CD4-positive, alpha-beta memory T cell (primary cell): ENCODE measurements at places on chromosomes 2 and 18. TPM values are rescaled to one million over a fixed set of nuclear protein-coding genes. Genes with fewer than 3 reads are reported as not detected.

PIEZO2 gene
- not detected for total RNA-seq

DNA sequence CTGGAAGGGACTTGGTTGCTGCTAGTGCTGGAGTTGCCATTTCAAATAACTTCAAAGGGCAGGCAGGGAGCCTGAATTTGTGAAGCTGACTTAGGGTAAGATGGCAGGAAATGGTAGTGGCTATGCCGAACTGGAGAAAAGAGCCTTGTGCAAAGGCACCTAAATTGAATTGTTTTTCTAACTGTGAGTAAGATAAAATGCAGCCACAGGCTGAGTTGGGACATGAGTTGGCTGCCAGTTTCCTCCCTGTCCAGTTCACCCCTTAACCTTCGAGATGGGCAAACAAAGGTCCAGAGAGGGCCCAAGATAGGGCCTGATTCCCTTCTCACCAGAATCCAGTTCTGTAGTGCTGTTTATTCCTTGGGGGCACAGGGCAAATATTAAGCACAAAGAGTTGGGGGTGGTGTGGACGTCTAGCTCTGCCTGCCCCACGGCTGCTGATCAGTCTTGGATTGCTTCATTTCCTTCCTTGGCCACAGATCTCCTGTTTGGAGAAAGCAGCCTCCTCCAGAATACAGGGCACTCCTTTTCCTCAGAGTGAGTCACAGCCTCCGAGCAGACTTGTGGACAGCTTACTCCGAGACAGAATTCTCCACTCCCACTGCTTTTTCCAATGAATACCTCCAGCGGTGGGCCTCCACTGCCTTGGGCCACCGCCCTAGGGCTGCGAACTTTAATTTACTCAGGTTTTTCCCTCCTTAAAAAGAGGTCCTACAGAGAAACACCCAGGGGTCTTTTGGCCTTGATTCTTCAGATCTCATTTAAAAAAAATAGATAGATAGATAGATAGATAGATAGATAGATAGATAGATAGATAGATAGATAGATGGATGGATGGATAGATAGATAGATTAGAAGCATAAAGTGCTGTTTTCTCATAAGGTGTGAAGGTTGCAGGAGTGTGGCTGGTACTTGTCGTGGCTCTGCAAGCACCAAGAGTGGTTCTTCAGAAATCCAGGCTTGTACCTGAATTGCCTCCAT lies 18.4 kb upstream of the SLC20A1 start:
- no peak for DNase-seq

RAMP1 gene
- not detected for total RNA-seq

DNA sequence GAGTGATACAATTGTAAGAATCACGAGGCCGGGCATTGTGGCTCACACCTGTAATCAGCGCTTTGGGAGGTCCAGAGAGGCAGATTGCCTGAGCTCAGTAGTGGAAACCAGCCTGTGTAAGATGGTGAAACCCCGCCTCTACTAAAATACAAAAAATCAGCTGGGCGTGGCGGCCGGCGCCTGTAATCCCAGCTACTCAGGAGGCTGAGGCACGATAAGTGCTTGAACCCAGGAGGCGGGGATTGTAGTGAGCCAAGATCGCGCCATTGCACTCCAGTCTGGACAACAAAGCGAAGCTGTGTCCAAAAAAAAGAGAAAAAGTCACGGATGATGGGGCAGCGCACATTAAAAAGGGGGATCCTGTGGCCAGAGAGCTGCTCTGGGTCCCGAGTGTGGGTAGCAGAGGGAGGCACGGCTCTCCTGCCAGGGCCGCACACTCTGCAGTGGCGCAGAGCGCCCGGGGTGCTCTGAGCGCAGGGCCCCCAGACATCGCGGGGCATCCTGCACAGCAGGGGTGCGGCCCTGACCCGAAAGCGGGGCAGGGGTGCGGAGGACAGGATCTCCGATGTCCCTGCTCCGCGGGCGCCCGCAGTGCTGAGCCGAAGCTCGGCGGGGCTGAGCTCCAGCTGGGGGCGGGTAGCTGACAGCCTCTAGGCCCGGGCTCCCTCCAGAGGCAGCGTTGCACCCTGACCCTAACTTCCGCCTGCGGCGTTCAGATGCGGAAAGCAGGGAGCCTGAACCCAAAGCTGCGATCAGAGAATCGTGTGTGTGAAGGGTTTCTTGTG lies 30.4 kb upstream of the RAB6D start:
- DNase-seq, result no peak
